NCI-H2081 (cell line): ENCODE measurements at places on chromosomes 12 and 14.

GRCh38 chr14:91636604-91637003 lies 95.3 kb downstream of the CATSPERB start:
- no peak for DNase-seq

- DNase-seq, result no peak
These were observed 25.6 kb downstream of the KCNK13 start for GRCh38 chr14:90087433-90087832.

GRCh38 chr14:89588840-89589296 lies 171.8 kb upstream of the FOXN3 start:
- no peak for DNase-seq

GRCh38 chr14:104682107-104682593 lies 7.3 kb upstream of the INF2 start:
- no peak for DNase-seq
